Uterus (tissue), 4 donors: ENCODE measurements at places on chromosomes 11 and 22. TPM values are rescaled to one million over a fixed set of nuclear protein-coding genes. Genes with fewer than 3 reads are reported as not detected.

DNA sequence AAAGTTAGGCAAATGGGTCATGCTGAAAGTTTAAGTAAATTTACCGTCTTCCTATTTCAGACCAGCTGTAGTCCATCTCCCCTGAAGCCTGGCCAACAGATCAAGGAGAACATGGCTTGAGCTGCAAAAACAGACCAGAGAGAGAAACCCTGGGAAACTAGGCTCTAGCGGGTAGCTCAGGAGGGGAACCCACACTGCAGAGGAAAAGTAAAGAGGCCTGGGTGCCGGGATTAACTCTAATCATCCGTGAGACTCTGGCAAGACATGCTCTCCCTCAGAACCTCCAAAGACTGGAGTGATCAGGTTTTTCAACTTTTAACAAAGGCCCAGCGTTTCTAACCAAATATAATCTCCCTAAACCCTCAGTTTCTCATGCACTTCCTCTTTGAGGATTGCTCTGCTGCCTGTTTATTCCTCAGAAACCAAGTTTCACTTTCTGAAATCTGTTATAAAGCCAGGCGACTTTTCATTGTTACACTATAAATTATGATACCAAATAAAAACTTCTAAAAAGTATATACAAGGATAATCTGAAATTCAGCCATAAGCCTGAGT is 67.5 kb downstream of the GAB2 start:
- H3K27ac ChIP-seq, result peak overlapping the region; percentile 80
- peak overlapping the region; percentile 25 for H3K4me3 ChIP-seq
- H3K36me3 ChIP-seq, result no peaks in the 10 kb centered on the region
- DNase-seq, result peak; percentile 32

Gene PGR
- 85.0 TPM for total RNA-seq

Gene MS4A6A
- 51.7 TPM for total RNA-seq

Gene KCNK4
- 0.76 TPM for total RNA-seq

- no peaks in the 10 kb centered on the region for H3K36me3 ChIP-seq
- DNase-seq, result no peak
- no peaks in the 10 kb centered on the region for H3K4me1 ChIP-seq
Observed at GRCh38 chr11:79663017-79663416, 222.2 kb upstream of the TENM4 start.

Gene PGA4
- total RNA-seq, result 8.7 TPM

GRCh38 chr11:128843198-128843785 is 23.8 kb downstream of the KCNJ1 start:
- no peaks in the 10 kb centered on the region for H3K4me1 ChIP-seq
- H3K36me3 ChIP-seq, result no peaks in the 10 kb centered on the region
- no peaks in the 10 kb centered on the region for H3K27me3 ChIP-seq
- no peak for DNase-seq
- no peak overlapping the region for H3K27ac ChIP-seq

- DNase-seq, result no peak
- no peak overlapping the region for H3K4me3 ChIP-seq
- H3K27me3 ChIP-seq, result no peaks in the 10 kb centered on the region
- H3K36me3 ChIP-seq, result no peaks in the 10 kb centered on the region
- H3K27ac ChIP-seq, result no peak overlapping the region
Observed at GRCh38 chr22:38422611-38423511, 32.1 kb downstream of the KCNJ4 start.

DNA sequence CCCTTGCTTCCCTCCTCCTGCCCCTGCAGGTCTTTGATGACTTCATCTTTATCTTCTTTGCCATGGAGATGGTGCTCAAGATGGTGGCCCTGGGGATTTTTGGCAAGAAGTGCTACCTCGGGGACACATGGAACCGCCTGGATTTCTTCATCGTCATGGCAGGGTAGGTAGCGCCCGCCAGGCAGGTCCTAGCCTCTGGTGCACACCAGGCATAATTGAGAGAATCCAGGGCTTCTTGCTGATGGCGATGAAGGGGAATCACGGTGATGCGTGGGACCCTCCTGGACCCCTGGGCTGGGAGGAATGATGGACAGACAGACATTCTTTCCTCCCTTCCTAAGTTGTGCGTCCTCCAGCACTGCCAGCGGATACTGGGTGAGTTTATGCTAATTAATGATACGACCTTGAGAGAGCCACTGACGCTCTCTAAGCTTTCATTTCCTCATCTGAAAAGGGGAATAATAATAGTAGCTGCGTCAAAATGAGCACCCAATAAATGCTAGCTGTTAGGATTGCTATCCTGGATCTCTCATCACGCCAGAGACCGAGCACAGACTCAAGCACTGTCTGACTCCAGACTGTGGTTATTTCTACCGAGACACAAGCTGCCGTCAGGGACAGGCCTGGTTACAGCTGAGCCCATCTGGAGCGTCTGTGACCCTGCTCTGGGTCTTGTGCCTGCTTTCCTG is 30.1 kb downstream of the CACNA1I start:
- H3K27ac ChIP-seq, result no peak overlapping the region
- no peaks in the 10 kb centered on the region for H3K36me3 ChIP-seq
- H3K27me3 ChIP-seq, result peaks cover 10% of the 10 kb centered on the region
- no peak for DNase-seq

Gene CD44
- total RNA-seq, result 636 TPM

DNA sequence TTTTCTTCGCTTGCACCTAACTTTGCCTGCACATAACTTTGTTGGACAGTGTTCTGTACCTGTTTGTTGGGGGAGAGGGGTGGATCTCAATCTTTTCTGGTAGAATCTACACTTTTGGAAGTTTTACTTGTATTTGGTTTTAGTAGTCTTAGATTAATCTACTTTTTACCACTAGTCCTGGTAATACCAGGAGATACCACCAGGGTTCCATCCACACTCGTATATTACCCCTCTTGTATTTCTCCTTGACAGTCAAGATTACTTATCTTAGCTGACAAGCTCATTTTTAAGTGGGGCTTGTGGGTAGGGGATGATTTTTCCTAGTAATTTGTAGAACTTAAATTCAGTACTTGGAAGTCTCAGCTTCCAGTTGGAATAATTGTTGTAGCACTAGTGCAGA is 37.3 kb upstream of the TECTA start:
- no peak overlapping the region for H3K27ac ChIP-seq
- no peak for DNase-seq
- no peak overlapping the region for H3K4me3 ChIP-seq
- no peaks in the 10 kb centered on the region for H3K4me1 ChIP-seq
- H3K36me3 ChIP-seq, result no peaks in the 10 kb centered on the region

GRCh38 chr11:778976-779954 is 2.0 kb upstream of the GATD1 start:
- no peak for DNase-seq
- no peak overlapping the region for H3K27ac ChIP-seq
- no peaks in the 10 kb centered on the region for H3K4me1 ChIP-seq
- H3K27me3 ChIP-seq, result no peaks in the 10 kb centered on the region
- no peaks in the 10 kb centered on the region for H3K36me3 ChIP-seq

Gene MPPED1
- 8.4 TPM for total RNA-seq

Gene APLP2
- 269 TPM for total RNA-seq

DNA sequence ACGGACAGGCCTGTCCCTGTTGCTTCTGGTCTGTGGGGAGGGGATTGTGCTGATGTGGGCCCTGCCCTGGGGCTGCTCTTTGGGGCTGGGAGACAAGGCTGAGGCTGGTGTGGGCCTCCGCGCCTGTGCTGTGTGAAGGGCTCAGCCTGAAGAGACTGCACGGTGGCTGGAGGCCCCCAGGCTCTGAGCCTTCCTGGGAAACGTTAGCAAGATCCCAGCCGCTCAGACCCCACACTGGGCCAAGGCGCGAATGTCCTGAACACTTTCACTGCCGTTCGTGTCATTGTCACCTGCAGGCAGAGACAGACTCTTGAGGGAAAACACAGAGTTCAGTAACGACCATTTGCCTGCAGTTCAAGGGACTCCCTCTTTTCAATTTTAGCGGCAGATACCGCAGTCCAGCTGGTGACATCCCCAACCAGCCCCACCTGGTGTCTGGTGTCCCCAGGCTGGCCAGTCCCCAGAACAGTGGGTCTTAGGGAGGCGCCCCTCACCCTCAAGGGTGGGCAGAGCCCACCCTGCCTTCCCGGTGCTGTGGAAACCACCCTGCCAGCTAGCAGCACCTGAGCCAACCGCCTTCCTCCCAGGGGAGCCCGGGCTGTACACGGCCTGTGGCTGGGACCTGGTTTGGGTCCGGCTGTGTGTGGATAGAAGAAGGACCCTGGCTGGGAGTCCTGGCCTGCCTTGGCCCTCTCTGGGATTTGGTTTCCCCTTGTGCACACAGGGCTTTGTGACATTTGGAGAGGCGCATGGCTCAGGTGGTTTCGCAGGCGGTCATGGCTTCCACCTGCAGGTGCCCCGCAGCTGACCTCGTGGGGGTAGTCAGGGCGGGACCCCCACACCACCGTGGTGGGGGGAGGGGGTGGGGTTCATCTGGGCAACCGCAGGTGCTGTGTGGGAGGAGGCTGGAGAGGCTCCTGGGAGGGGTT is 5.7 kb downstream of the PANX2 start:
- no peaks in the 10 kb centered on the region for H3K27me3 ChIP-seq
- no peak overlapping the region for H3K27ac ChIP-seq
- DNase-seq, result no peak
- no peaks in the 10 kb centered on the region for H3K36me3 ChIP-seq
- no peaks in the 10 kb centered on the region for H3K4me1 ChIP-seq

Gene SLC22A12
- not detected for total RNA-seq

- H3K36me3 ChIP-seq, result no peaks in the 10 kb centered on the region
- no peak for DNase-seq
- H3K4me1 ChIP-seq, result no peaks in the 10 kb centered on the region
- H3K4me3 ChIP-seq, result no peak overlapping the region
- H3K27ac ChIP-seq, result no peak overlapping the region
Observed at GRCh38 chr11:129388824-129389223, 13.2 kb downstream of the BARX2 start.

- H3K4me1 ChIP-seq, result no peaks in the 10 kb centered on the region
- H3K27me3 ChIP-seq, result no peaks in the 10 kb centered on the region
- H3K4me3 ChIP-seq, result no peak overlapping the region
- H3K27ac ChIP-seq, result no peak overlapping the region
- no peaks in the 10 kb centered on the region for H3K36me3 ChIP-seq
Observed at GRCh38 chr11:95451261-95451660, 220.3 kb upstream of the SESN3 start.

Gene SLC43A3
- total RNA-seq, result 44.1 TPM

Gene CD6
- total RNA-seq, result 2.0 TPM

Gene TPBGL
- 2.8 TPM for total RNA-seq

DNA sequence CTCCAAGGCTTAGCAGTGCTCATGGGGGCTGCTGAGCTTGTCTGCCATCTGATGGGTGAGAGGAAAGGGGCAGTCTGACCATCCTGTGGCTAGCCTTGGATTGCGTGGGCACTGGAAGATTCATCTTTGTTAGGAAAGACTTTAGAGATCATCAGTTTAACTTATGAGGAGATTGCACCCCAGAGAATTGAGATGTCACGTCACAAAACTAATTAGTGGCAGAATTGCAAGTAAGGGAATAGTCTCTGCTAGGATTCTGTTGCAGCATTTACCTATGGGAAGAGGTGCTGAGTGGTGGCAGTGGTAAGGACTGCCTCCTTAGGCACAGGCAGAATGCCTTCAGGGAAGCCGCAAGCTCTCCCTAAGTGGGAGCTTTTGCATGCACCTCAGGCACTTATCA is 42.8 kb upstream of the HSPA8 start:
- H3K4me1 ChIP-seq, result peaks cover 14% of the 10 kb centered on the region
- no peaks in the 10 kb centered on the region for H3K36me3 ChIP-seq
- no peak overlapping the region for H3K27ac ChIP-seq
- no peak for DNase-seq

DNA sequence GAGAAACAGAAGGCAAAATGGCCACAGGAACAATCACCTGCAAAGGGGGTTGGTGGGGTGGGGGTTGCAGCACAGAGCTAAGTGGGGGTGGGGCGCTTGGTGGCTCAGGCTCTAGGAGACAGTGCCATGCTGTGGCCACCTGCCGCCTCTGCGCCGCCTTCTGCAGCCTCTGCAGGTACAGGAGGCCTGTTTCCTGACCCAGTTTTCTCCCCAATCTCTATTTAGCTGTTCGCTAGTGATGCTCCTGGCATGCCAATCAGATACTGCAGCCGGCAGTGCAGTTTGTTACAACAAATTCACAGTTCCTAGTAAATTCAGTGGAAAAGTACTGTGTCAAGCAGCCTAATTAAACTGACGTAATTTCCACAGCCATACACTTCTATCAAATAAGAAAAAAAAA is 106.4 kb downstream of the SERGEF start:
- DNase-seq, result no peak
- no peak overlapping the region for H3K27ac ChIP-seq
- no peaks in the 10 kb centered on the region for H3K4me1 ChIP-seq
- H3K36me3 ChIP-seq, result no peaks in the 10 kb centered on the region
- H3K4me3 ChIP-seq, result no peak overlapping the region

Gene HBG1
- total RNA-seq, result not detected

Gene RASGRP2
- 72.8 TPM for total RNA-seq

Gene PLEKHB1
- total RNA-seq, result not detected

Gene CARD16
- not detected for total RNA-seq

Gene CATSPER1
- not detected for total RNA-seq

DNA sequence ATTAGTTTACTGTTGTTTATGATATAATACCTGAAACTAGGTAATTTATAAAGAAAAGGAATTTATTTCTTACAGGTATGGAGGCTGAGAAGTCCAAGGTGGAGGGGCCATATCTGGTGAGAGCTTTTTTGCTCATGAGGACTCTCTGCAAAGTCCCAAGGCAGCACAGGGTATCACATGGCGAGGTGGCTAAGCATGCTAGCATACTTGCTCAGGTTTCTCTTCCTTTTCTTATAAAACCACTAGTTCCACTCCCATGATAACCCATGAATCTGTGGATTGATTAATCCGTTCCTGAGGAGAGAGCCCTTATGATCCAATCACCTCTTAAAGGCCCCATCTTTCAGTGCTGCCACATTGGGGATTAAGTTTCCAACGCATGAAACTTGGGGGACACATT is 82.7 kb downstream of the PHF21A start:
- H3K27ac ChIP-seq, result no peak overlapping the region
- H3K4me3 ChIP-seq, result no peak overlapping the region
- H3K4me1 ChIP-seq, result no peaks in the 10 kb centered on the region
- H3K27me3 ChIP-seq, result no peaks in the 10 kb centered on the region

Gene NLRP14
- 0.35 TPM for total RNA-seq

Gene C11orf21
- not detected for total RNA-seq

Gene SLC22A25
- not detected for total RNA-seq

DNA sequence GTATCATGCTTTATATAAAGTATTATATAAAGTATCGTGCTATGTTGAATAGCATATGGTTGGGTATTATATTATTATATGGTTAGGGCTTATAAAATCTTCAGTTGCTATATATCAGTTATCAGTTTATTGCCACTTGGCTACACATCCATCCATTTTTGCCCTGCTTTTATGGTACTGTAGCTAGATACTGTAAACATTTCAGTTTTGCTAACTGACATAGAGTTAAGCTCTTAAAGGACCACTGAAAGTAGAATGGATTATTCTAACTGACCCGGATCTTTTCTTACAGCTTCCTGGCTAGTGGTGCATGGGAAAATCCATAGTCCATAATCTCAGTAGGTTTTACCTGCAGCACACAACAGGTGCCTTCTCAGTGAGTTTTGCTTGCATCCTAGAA is 405.3 kb upstream of the LUZP2 start:
- H3K36me3 ChIP-seq, result no peaks in the 10 kb centered on the region
- H3K4me1 ChIP-seq, result no peaks in the 10 kb centered on the region
- H3K27ac ChIP-seq, result no peak overlapping the region
- no peaks in the 10 kb centered on the region for H3K27me3 ChIP-seq
